ENCODE measurements at places on chromosomes 1 and 21.

DNA sequence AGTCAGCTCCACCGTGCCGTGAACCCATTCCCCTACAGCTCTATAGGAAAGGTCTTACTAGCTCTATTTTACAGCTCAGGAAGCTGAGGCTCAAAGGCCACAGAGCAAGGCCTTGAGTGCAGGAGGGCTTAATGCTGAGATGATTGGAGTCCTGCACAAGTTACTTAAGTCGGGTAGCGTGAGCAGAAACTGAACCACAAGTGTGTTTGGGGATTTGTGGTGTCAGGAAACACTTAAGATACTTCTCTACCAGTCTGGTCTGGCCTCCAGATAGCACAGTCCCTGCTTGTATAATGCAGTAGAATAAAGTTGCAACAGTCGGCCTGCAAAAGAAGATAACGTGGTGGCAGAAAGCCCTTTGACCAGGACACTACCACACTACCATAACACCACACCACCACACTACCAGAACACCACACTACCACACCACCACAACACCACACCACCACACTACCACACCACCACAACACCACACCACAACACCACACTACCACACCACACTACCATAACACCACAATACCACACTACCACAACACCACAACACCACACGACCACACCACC lies 118.1 kb downstream of the SPSB1 start:
- DNase-seq: no peak

GRCh38 chr1:246533371-246533905 lies 26.4 kb upstream of the SMYD3 start:
- DNase-seq: no peak

DNA sequence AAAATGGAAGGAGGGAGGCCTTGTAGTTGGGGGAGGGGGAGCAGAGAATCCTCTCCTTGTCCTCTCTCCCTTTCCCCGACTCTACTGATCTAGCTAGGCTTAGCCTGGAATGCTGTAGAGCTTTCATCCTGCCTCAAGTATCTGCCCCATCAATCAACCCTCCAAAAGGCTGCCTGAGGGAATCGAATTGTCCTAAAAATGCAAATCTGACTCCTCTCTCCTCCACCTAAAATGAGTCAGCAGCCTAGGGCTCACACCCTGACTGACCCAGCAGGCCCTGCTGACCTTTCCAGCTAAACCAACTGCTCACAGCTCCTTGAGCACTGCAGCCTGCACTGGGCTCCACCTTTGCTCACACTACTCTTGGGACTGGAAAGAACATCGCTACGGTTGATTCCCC lies 2.8 kb downstream of the HPDL start:
- DNase-seq: no peak

DNA sequence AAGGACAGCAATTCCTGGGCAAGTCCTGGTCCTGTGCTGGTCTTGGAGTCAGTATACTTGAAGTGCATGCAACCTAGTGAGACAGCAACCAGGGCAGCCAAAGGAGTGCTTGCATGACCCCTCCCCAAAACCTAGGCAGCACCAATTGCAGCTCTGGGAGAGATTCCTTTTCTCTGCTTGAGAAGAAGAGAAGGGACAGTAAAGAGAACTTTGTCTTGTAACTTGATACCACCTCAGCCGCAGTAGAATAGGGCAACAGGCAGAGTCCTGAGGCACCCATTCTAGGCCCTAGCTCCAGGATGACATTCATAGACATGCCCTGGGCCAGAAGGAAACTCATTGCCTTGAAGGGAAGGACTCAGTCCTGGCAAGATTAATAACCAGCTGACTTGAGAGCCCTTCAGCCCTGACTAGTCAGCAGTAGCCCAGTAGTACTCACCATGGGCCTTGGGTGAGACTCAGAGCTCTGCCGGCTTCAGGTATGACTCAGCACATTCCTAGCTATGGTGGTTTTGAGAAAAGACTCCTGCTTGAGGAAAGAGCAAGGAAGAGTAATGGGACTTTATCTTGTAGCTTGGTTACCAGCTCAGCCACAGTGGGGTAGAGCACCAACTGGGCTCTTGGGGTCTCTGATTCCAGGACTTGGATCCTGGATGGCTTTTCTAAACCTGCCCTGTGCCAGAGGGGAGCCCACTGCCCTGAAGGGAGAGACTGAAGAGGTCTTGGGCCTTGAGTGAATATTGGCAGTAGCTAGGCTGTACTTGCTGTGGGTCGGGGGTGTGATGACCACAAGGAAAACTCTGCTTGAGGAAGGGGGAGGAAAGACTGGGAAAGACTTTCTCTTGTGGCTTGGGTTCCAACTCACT lies 51.7 kb upstream of the ACADM start:
- no peak for DNase-seq

DNA sequence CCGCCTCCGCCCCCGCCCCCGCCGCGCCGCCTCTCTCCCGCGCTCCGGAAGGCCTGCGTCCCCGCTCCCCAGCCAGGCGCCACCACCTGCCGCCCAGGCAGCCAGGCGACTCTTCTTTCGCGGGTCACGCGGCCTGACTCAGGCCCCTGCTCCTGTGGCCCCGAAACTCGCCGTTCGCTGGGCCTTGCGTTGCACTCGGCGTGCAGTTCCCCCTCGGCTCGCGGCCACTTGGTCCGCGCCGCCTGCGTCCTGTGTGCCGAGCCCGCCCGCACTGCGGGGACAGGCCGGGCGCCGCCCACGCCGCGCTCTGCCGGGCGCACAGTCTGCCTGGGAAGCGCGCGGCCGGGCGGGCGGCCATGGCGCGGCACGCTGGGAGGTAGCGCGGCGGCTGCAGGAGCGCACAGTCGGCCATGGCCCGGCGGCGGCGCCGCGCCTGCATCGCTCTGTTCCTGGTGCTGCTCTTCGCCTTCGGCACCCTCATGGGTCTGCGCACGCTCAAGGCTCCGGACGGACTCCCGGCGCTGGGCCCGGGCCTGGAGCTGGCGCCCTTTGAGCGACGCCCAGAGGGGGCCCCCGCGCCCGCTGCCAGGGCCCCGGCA lies at the start of gene MANEAL:
Gene MANEAL (plus strand): TSS at position 75 of the 599 bp plus-strand sequence. CDS start 336 bp downstream, at position 411.
- no peak for DNase-seq

DNA sequence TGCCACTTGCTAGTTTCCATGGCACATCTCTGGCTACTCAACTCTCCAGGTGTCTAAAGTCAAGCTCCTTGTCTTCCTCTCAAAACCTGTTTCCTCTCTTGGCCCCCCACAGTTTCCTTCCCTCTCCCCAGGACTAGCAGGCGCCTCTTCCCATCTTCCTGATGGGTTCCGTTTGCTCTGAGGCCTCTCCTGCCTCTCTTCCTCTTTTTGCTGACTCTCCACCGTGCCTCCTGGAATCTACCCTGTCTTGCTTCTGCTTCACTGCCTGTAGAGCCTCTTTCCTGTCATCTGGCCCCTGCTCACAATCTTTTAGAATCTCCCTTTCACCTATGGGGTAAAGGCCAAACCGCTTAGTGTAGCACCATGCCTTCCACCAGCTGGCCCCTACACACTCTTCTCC lies 21.8 kb upstream of the LHX4 start:
- no peak for DNase-seq

DNA sequence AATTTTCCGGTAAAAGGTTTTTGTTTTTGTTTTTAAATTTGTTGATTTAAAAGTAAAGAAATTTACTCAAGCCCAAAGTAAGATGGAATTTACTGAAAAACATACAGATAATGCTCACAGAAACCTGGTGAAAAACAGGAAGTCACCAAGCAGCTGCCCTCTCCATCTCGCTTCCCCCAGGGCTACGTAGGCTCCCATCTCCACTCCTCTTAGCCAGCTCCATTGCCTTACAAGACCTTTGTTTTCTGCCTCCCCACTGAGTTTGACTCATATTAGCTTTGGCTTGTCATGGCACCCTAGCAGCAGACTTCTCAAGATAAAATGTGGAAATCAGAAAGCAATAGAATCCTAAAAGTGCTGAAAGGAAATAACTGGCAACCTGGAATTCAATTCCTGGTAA lies 57.9 kb downstream of the PHTF1 start:
- no peak for DNase-seq

DNA sequence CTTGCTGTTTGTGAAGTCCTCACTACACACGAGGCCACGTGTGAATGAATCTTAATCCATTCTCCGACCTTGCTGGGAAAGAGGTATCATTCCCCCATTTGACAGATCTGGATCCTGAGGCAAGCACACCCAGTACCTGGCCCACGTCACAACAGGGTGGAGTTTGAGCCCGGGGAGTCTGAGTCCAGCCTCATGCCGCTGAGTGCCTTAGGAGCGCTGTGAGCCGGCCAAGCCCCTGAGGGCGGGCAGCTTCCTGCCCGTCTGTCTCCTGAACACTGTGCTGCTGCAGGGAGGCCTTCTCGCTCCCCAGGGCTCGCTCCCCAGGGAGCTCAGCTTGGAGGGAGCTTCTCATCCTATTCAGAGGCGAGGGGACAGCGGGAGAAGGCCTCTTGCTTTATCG lies 29.7 kb downstream of the SLC45A1 start:
- DNase-seq: no peak

DNA sequence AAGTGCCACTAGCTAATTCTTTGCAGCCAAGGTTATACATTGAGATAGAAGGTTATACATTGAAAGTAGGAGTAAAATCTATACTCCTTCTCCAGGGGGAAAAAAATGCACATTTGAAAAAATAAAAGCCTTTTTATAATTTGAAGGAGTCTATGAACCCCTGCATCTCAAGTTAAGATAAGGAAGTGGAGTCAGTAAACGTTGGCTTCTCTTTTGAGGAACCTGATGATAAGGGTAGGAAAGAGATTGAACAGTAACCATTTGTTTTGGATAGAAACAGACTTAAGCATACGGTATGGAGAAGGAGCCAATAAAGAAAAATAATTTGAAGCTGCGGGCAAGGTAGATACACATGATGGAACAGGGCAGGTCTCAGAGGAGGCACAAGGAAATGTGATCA lies 64.1 kb downstream of the RPAP2 start:
- no peak for DNase-seq

- no peak for DNase-seq
Observed at GRCh38 chr1:230076121-230076520, 9.1 kb downstream of the GALNT2 start.

- DNase-seq: no peak
Observed at GRCh38 chr21:21019681-21020080, 21.5 kb downstream of the NCAM2 start.

GRCh38 chr1:174795806-174796205 lies 203.9 kb upstream of the CACYBP start:
- no peak for DNase-seq

DNA sequence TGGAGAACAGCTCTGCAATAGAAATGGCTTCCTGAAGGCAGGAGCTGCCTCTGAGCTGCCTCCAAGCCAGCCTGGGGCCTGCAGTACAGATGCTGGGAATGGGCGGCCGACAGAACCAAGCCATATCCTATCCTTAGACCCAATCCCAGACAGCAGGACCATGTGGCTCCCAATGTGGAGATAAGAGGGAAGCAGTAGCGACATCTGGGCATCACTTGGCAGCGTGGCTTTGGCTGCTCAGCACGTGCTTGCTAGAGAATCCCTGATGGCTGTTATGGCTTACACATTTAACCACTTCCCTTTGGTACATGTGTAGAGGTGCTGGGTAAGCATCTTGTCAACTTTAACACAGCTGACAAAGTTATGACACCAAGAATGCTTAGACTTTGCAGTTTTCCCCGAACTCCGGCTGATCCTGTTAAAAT lies 87.7 kb downstream of the MAN1C1 start:
- DNase-seq: peak; percentile 5

DNA sequence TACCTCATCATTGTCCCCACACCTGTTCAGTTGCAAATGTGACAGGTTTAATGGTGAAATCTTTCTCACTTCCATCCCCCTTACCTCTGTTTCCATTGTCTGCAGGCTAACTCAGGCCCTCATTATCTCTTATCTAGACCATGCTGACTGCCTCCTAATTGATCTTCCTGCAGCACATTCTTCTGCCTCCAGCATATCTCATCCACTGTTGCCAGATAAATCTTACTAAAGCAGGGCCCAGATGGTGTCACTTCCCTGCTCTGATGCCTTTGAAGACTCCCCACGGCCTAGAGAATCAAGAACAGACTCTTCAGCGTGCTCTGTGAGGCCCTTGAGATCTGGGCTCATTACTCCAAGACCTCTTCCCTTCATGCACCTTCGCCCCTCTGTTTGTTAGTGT lies 230.1 kb downstream of the DUSP10 start:
- DNase-seq: no peak

DNA sequence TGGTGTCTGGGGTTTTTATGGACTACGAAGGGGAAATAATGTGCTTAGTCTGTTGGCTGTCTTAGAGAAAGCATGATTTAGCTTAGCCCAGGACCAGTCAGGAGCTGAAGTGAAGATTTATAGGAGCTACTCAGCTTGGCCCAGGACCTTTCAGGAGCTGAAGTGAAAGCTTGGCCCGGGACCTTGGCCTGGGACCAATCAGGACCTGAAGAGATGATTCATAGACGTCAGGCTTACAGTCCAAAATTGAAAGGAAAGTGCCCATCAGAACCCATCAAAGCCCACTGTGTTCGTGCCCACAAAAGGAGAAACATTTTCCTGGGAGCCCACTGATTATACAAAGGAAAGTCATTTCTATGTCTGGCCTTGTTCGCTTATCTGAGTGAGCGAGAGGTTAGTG lies 35.6 kb downstream of the MSTO1 start:
- no peak for DNase-seq

- no peak for DNase-seq
Observed at GRCh38 chr21:31143036-31143435, 104.8 kb upstream of the KRTAP19-8 start.

- DNase-seq: no peak
Observed at GRCh38 chr21:46171996-46172862, 12.0 kb downstream of the SPATC1L start.

DNA sequence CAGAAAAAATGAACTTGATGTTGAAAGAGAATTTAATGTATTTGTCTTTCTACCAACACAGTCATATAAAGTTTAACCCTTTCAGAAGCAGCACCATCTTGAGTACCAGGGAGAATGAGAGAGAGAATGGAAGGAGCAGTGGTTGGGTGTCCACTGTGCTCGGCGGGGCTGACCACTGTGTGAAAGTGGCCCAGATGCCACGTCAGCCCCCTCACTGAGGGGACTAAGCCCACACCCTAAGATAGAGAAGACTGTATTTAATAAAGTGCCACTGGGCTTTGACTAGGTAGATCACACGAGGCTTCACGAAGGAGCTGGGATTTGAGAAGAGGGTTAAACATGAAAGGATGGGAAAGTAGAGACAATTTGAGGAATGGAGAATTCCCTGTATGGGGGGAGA lies 31.2 kb downstream of the BATF3 start:
- no peak for DNase-seq

DNA sequence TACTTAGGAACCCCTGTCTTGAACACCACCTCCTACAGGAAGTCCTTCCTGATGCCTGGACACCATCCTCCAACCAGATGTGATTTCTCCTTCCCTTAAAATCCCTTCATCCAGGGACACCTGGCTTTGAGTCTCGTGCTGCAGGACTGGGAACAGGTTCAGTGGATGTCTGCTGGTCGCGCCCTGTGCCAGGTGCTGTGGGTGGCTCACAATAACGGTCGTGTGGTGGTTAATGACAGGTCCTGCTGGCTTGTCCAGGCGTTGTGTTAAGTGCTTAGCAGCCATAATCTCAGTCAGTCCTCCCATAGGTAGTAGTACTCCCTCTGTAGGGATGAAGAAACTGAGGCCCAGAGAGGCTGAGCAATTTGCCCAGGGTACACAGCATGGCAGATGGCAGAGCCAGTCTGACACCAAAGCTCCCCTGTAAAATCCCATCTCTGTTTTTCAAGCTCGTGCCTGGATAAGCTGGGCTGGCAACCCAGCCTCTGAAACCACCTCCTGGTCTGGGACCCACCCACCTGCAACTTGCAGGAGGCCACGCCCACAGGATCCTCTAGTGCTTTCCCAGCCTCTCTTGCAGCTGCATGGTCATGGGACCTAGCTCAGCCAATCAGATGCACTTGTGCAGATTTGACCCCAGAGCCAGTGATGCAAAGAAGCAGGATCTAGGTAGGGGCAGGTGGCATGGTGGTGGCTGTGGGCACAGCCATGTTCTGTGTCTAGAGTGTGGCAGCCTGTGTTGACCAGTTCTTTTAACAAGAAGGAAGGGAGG lies 106.0 kb upstream of the IFFO2 start:
- no peak for DNase-seq
